ENCODE measurements at places on chromosomes 6 and 20. TPM values are rescaled to one million over a fixed set of nuclear protein-coding genes. Genes with fewer than 3 reads are reported as not detected.

DNA sequence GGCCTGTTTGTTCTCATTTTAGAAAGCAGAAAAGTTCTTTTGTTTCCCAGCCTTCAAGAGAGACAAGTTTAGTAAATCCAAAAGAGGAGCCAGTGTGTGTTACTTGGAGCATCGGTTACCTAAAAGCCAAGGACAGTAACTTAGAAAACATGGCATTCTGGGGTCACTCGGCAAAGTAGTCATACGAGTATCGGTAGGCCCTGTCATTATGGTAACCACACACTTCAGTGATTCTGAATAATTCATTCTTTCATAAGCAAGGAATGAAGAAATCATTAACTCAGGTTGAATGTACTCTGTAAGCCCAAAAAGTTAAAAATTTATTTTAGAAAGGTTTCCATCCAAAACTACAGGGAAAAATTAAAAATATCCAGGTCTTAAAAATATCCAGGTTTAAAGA is 34.0 kb downstream of the CNKSR3 start:
- DNase-seq: no peak

GRCh38 chr20:33061658-33062028 is 7.9 kb downstream of the BPIFB3 start:
- DNase-seq: no peak

LY6G6C gene
- not detected for total RNA-seq

C20orf202 gene
- total RNA-seq: 0.09 TPM

JPH2 gene
- total RNA-seq: under 0.01 TPM

MAP3K5 gene
- 15.5 TPM for total RNA-seq

GRCh38 chr20:17418737-17419136 is 112.4 kb downstream of the BFSP1 start:
- DNase-seq: no peak

DNA sequence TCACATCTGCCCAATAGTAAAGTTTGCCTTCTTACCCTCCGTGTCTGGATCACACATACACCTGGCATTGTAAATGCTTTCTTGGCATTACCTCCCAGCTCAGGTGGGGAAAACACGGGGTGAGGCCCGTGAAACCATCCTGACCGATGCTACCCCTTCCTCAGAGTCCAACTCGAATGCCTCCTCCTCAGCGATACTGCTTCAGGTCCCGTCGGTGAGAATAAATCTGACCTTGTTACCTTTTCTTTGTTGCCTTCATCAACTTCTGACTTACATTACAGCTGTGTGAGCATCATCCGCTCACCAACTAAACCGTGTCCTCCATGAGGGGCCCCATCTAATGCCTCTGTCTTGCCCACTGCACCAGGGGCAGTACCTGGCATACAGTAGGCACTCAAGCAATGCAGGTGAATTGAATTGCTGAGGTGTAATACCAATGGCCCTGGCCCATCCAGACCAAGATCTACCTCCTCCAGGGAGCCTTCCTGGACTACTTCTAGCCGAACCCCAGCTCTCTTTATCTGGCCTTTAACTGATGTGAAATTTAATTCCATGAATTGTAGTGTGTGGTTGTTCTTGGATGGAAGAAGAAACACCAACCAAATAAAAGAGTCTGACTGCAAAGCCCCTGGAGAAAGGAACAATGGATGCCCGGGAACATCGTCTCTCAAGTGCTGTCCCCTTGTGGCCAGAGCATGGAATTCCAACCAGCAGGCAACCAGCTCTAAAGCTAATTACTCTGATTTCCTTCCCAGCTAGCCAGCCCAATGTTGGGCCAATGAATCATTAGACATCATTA is 141.5 kb downstream of the ANKRD60 start:
- peak; percentile 42 for DNase-seq

GRCh38 chr6:145551164-145551563 is 184.2 kb downstream of the EPM2A start:
- DNase-seq: peak; percentile 5

- DNase-seq: no peak
These were observed 22.7 kb downstream of the TAB2 start for GRCh38 chr6:149340200-149340599.

GRCh38 chr6:122109075-122109474 is 290.4 kb upstream of the HSF2 start:
- DNase-seq: no peak

All from fibroblast of the aortic adventitia (primary cell).